ENCODE measurements at places on chromosomes 7 and 10.

GRCh38 chr7:24868741-24869140 lies 111.2 kb downstream of the OSBPL3 start:
- DNase-seq = no peak

GRCh38 chr10:13842117-13842516 lies 255.4 kb downstream of the PRPF18 start:
- DNase-seq = no peak

DNA sequence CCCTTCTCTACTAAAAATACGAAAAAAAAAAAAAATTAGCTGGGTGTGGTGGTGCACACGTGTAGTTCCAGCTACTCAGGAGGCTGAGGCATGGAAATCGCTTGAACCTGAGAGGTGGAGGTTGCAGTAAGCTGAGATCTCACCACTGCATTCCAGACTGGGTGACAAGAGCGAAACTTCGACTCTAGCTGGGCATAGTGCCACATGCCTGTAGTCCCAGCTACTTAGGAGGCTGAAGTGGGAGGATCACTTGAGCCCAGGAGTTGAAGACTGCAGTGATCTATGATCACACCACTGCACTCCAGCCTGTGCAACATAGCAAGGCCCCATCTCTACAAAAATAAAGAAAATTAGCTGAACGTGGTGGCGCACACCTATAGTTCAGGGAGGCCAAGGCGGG lies 1.2 kb upstream of the SPACDR start:
- DNase-seq = no peak

DNA sequence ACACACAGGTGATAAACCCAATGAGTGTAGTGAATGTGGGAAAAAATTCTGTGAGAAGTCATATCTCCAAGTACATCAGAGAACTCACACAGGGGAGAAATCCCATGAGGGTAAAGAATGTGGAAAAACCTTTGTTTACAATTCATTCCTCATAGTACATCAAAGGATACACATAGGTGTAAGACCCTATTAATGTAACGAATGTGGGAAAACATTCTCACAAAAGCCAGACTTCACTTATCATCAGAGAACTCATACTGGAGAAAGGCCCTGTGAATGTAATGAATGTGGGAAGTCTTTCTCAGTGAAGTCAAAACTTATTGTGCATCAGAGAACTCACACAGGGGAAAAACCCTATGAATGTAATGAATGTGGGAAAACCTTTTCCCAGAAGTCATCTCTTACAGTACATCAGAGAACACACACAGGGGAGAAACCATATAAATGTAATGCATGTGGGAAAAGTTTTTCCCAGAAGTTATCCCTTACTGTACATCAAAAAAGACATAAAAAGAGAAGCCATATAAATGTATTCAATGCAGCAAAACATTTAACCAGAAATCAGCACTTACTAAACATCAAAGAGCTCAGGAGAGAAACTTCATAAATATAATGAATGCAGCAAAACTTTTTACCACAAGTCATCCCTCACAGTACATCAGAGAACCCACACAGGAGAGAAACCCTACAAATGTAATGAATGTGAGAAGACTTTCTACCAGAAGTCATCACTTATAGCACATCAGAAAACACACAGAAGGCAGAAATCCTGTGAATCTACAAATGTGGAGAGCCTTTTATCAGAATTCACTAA lies 49.8 kb downstream of the ZNF239 start:
- no peak for DNase-seq

GRCh38 chr7:54878339-54878738 lies 119.3 kb upstream of the SEC61G start:
- no peak for DNase-seq

GRCh38 chr7:23055582-23056178 lies 41.8 kb upstream of the HYCC1 start:
- peak; percentile 73 for DNase-seq

GRCh38 chr7:129657363-129657762 lies 45.8 kb downstream of the NRF1 start:
- no peak for DNase-seq

- DNase-seq = no peak
These were observed 83.1 kb downstream of the GRK5 start for GRCh38 chr10:119290301-119291048.

DNA sequence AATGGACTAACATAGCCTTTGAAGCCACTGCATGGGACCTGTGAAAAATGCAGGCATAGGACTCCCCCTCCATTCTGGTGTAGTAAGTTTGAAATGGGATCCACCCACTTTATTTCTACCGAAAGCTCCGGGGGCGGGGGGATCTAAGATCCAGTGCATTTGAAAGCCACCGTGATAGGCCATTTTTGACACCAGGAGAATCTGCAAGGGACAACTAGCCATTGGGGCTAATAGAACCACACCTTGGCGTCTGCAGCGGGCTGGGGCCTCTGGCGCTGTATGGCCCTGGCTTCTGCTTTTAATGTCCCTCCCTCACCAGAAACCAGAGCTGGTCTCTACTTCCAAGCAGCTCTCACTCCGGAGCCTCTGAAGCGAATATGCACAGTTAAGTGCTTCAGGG lies 60.1 kb upstream of the GPR26 start:
- no peak for DNase-seq

- DNase-seq = no peak
These were observed 379.1 kb downstream of the INHBA start for GRCh38 chr7:41323806-41324205.

DNA sequence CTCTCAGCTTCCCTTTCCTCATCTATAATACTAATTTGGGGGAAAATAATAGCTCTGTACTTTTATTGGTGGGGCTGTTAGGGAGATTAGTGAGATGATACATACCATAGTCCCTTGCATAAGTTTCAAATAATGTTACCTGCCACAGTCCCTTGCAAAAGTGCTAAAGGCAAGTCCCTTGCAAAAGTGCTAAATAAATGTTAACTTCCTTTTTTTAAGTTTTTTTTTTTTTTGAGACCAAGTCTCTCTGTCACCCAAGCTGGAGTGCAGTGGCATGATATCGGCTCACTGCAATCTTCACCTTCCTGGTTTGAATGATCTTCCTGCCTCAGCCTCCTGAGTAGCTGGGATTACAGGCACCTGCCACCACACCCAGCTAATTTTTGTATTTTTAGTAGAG lies 43.4 kb upstream of the SRGN start:
- DNase-seq = no peak

DNA sequence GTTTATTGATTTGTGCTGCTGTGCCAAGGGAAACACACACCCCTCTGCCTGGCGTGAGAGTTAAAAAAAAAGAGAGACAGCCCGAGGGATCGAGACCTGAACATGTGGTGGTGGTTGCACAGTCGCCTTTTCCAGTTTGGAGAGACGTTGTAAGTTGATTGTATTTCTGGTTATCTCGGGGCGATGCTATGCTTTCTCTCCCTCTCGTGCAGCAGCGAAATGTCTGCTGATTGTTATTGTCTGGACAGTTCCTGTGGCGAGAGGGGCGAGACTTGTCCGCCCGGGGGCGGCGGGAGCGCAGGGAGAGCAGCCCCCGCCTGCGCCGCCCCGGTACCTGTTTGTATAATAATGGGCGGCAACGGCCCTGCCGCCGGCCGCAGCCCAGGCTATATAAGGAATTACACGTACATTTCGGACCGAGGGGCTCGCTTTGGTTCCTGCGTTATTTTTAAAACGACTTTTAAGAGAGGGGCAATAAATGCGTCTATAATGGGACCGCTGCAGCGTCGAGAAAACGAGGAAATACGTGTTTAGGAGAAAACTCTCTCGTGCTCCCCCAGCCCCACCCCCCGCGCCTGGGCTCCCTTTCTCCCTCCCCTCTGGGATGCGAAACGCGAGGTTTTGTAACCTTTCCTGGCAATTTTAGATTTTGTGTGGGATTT lies 1.7 kb downstream of the ZEB1 start:
- DNase-seq = peak; percentile 73

- DNase-seq = no peak
These were observed 8.7 kb upstream of the ING3 start for GRCh38 chr7:120941856-120942255.

GRCh38 chr7:77888998-77889397 lies 90.4 kb downstream of the PHTF2 start:
- no peak for DNase-seq

DNA sequence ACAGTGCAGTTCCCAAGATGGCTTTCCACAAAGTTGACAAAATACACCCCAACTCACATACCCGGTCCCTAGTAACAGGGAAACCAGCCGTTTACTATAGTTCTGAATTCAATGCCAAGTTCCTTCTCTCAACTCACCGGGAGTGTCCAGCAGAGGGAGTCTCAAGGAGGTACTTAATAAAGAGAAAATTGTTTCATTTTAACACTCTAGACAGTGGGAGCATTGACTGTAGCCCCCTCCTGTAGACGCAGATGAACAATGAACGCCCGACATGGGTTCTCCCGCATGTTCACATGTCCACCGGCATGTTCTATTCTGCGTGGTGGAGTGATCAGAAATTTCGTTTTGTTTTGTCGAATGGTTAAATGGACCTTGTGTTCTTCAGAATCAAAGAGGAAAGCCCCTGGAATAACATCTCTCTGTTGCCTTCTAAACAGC lies 1.9 kb downstream of the HIPK2 start:
- DNase-seq = peak; percentile 83

GRCh38 chr7:26624839-26625238 lies 239.6 kb downstream of the SKAP2 start:
- DNase-seq = no peak

- no peak for DNase-seq
These were observed 100.5 kb upstream of the NRP1 start for GRCh38 chr10:33434933-33435332.

- DNase-seq = peak; percentile 22
These were observed 13.5 kb downstream of the CRYGN start for GRCh38 chr7:151426441-151426903.

GRCh38 chr7:151381348-151382078 lies 28.3 kb downstream of the WDR86 start:
- DNase-seq = peak; percentile 83

GRCh38 chr7:64541438-64542359 lies 21.2 kb downstream of the ZNF680 start:
- no peak for DNase-seq

DNA sequence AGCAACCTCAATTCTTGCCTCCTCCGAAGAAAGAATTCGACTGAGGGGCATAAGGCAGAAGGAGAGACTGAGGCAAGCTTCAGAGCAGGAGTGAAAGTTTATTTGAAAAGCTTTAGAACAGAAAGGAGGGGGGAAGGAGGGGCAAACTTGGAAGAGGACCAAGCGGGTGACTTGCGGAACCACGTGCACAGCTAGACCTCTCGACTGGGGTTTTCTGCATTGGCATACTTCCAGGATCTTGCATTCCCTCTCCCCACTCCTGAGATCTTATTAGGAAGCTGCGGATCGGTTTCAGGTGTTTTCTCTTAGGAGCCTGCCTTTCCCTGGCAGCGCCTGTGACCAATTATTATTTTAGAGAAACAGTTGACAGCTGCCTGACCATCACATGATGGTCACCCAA lies 20.3 kb upstream of the CPXM2 start:
- DNase-seq = no peak

DNA sequence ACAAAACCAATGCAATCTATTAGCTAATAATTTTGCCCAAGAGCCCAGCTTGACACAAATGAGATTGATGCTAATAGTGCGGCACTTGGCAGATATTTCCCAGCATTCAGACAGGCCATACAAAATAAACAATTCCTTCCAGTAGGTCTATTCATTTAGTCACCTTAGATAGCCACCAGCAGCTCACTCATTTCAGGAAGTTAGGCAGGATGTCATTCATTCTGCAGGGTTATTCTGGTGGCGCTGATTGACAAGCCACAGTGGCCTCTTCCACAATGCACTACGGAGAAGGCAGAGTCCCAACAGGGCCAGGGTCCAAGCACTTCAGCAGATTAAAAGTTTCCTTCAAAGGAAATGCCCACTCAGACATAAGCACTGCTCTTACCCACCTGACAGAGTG lies 55.8 kb downstream of the PIK3AP1 start:
- no peak for DNase-seq

- DNase-seq = no peak
These were observed 1.7 kb downstream of the GRM8 start for GRCh38 chr7:127251036-127251464.

- no peak for DNase-seq
These were observed 3.2 kb downstream of the PRAP1 start for GRCh38 chr10:133350283-133350949.

DNA sequence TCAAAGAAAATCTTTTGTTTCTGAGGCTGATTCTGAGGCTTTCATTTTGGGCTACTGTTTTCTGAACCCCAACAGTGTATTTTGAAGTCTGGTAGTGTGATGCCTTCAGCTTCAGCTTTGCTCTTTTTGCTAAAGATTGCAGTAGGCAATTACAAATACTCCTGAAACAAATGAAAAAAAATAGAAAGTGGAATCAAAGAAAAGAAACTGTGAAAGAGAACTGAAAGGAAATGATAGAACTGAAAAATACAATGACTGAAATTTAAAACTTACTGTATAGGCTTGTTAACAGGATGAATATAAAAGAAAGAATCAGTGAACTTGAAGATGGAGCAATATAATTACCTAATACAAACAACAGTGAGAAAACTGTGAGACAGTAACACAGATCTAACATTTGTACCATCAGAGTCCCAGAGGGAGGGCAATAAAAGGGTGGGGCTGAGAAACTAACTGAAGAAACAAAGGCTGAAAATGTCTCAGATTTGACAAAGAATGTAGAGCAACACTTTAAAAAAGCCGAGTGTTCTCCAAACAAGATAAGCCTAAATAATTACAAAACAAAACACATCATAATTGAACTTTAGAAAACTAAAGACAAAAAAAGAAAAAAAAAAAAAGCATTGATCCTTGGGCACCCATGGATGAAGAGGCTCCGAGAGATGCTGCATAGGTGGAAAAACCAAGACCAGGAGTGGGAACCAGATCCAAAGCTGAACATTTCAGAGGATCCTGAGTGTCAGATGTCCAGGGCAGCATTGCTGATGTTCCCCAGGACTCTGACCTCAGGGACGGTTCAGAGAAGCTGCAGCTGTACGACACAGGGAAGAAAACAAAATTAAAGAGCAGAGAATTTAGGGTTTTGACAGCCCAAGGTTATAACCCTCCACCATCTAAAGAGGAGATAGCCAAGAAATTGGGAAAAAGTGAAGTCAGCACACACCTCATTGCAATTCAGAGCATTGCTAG lies 223.2 kb upstream of the IGFBP3 start:
- DNase-seq = no peak

DNA sequence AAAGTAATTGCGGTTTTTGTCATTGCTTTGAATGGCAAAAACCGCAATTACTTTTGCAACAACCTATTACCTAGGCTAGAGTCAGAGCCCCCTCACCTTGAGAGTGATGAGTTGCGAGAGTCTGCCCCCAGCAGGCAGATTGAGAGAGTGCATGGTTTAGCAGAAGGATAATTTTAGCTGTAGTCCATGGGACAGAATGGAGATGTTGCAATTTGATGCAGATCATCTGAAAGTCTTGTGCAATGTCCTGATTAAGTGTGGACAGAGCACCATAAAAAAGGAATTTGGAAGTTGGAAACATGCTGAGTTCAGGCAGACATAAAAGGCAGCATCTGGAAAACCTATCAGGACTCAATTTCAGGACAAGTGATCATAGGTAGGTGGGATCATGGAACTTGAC lies 48.7 kb downstream of the GPR141 start:
- DNase-seq = no peak

DNA sequence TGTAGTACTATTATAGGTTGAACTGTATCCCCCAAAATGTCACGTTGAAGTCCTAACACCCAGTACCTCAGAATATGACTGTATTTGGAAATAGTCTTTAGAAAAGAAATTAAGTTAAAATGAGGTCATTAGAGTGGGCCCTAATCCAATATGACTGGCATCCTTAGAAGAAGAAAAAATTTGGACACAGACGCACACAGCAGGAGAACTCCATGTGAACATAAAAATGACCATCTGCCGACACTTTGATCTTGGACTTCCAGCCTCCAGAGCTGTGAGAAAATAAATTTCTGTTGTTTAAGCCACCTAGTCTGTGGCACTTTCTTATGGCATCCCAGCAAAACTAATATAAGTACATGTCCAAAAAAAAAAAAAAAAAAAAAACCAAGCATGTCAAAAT lies 225.8 kb downstream of the PARD3 start:
- DNase-seq = no peak
